Endothelial cell of umbilical vein (primary cell): ENCODE measurements at places on chromosomes 5 and 9. TPM values are rescaled to one million over a fixed set of nuclear protein-coding genes. Genes with fewer than 3 reads are reported as not detected.

GRCh38 chr5:1737790-1738405, 61.7 kb downstream of the MRPL36 start:
- DNase-seq: peak; percentile 20

DNA sequence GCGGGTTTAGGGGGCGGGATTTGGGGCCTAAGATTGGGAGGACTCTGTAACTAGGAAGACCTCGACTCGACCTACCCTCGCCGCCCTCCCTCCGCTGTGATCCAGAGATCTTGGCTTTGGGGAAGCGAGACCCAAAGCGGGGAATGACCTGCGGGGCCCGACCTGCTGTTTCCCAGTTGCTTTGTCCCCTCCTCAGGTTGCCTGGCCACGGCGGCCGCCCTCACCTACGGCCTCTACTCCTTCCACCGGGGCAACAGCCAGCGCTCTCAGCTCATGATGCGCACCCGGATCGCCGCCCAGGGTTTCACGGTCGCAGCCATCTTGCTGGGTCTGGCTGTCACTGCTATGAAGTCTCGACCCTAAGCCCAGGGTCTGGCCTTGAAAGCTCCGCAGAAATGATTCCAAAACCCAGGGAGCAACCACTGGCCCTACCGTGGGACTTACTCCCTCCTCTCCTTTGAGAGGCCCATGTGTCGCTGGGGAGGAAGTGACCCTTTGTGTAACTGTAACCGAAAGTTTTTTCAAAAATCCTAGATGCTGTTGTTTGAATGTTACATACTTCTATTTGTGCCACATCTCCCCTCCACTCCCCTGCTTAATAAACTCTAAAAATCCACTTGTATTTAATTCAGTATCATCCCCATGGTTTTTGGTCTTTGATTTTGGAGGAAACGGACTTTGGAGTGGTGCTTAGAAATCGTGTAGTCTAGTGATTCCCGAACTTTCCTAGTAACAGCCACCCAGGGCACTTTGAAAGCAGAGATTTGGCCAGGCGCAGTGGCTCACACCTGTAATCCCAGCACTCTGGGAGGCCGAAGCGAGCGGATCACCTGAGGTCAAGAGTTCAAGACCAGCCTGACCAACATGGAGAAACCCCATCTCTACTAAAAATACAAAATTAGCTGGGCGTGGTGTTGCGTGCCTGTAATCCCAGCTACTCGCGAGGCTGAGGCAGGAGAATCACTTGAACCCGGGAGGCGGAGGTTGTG, 878 bp downstream of the HIGD2A start:
- no peak for DNase-seq

DNA sequence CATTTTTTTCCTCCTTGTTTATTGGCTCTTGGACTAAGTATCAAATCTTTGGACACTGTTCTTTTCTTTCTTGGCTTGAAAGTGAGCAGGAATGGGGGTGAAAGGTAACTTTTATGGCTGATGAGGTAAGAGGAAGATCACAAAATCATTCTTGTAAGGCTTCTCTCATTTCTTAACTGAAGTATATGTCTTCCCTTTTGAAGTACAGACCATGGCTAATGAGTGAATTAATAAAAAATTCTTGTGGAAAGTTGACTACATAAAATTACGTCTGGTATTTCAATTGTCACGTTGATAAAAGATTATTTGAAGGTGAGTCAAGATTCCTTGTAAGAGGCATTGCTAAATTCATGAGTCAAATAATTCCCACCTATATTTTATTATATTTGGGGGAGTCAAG, 25.1 kb downstream of the VCAN start:
- no peak for DNase-seq

DNA sequence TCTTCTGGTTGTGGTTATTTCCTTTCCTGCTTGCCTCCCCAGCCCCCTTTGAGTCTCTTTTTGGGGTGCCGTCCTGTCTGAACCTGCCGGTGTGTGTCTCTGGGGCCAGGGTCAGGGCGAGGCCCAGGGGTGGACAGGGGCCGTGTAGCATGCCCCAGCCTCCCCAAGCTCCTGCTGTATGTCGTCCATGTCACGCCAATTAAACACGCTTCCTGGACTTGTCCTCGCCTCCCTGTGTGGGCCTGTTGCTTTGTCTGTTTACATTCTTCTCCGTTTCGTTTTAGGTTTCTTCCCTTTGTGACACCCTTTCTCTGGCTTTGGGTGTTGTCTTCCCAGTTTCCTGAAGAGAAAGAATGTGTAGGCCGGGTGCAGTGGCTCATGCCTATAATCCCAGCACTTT, 28.5 kb upstream of the HMCN2 start:
- no peak for DNase-seq

ANKRD18A gene
- total RNA-seq: 0.21 TPM in 1 of 2 replicates, not detected in the other

PDLIM4 gene
- total RNA-seq: 65.7 and 69.8 TPM in 2 replicates

DNA sequence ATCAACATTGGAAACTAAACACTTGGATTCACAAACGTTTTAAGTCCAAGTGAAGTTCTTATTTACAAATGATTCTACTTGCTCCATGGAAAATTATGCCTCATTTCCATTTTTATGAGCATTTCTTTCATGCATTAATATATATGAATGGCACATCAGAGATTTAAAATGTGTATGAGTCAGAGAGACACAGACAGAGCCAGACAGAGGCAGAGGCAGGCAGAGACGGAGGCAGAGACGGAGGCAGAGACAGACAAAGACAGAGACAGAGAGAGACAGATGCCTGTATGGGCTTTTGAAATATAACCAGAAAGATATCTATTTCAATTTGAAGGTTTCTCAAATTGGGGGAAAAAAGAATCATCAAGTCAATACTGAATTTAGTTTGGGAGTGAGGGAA, 649.0 kb downstream of the PTPRD start:
- no peak for DNase-seq

PCDHGA9 gene
- 3.5 and 3.9 TPM in 2 replicates for total RNA-seq

GRCh38 chr5:107408564-107408963, 262.2 kb downstream of the EFNA5 start:
- DNase-seq: no peak
